ENCODE measurements at places on chromosomes 4 and X.

- no peak for DNase-seq
These were observed 133.6 kb upstream of the RASGEF1B start for GRCh38 chr4:81605271-81605670.

- peak; percentile 39 for DNase-seq
These were observed 492.1 kb downstream of the IL15 start for GRCh38 chr4:142128529-142128928.

GRCh38 chrX:433771-434170 is 47.1 kb upstream of the PPP2R3B start:
- DNase-seq: no peak

- no peak for DNase-seq
These were observed 136.4 kb downstream of the ADGRL3 start for GRCh38 chr4:61336488-61336887.

DNA sequence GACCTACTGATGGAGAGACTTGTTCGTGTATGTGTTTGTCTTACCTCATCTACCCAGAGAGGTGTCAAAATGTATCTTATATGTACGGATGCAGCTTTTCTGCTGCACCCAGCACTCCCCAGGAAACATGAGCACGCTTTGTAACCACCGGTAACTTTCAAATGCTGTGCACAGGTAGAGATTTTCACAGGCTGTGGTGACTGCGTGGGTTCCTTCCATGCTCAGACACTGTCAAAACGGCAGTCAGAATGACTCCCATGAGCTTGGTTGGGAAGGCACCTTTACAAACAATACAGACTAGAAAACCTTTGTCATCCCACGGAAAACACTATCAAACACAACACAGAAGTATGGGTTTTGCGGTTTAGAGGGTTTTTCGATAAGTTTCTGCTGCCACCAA is 28.2 kb downstream of the F11 start:
- no peak for DNase-seq

- peak; percentile 75 for DNase-seq
These were observed 48.8 kb downstream of the SEPTIN11 start for GRCh38 chr4:76998251-76998901.

DNA sequence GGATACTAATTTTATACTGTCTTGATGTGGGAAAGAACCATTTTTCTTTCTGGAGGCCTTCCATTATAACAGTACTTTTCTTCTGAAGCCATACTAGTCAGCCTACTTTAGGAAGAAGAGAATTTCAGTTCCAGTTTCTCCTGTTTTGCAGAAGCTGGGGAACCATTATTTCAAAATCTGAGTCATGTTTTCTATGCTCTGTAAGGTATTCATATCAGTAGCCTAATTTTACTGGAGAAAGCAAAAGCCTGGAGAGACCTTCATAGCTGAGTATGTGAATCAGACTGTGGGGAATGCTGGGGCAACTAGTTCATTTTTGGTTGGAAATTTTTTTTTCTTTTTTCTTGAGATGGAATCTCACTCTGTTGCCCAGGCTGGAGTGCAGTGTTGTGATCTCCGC is 22.4 kb downstream of the AFF1 start:
- peak; percentile 83 for DNase-seq

Measured in IMR-90 (cell line).